LHCN-M2 (cell line): ENCODE measurements at places on chromosomes 5 and 9.

DNA sequence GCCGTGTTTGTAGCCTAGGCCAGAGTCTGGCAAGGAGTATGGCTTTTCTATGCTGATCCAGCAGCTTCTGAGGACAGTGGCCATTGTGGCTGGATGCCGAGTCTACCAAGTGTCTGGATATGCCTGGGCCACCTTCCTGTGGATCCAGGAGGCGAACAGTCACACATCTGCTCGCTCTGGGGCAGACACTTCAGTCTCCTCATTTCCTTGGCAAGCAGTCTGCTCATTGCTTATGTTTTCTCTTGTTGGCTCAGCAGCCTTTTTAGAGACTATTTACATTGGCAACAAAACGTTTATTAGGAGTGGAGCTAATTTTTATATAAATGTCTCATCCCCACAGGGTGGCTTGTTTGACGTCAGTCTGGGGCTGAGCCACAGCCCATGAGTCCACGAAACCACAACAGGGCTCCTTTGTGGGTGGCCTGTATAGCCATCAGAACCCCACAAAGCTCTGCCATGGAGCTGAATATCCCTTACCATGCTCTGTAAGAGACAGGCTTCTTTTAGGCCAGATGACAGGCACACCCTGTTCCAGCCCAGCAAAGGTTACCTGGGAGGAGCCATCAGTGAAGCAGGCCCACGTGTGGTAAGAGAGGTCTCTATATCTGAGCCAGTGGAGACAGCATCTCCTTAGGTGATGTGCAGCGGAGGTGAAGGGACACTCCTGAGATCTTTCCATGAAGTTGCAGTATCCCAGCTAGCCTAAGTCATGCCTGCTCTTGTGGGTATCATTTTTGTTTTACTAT, 221.7 kb downstream of the DIRAS2 start:
- no peak for DNase-seq

GRCh38 chr9:95649801-95650213, 133.0 kb upstream of the PTCH1 start:
- no peak for DNase-seq

- DNase-seq, result no peak
Measured at GRCh38 chr5:135072387-135073281, 38.6 kb upstream of the PITX1 start.

DNA sequence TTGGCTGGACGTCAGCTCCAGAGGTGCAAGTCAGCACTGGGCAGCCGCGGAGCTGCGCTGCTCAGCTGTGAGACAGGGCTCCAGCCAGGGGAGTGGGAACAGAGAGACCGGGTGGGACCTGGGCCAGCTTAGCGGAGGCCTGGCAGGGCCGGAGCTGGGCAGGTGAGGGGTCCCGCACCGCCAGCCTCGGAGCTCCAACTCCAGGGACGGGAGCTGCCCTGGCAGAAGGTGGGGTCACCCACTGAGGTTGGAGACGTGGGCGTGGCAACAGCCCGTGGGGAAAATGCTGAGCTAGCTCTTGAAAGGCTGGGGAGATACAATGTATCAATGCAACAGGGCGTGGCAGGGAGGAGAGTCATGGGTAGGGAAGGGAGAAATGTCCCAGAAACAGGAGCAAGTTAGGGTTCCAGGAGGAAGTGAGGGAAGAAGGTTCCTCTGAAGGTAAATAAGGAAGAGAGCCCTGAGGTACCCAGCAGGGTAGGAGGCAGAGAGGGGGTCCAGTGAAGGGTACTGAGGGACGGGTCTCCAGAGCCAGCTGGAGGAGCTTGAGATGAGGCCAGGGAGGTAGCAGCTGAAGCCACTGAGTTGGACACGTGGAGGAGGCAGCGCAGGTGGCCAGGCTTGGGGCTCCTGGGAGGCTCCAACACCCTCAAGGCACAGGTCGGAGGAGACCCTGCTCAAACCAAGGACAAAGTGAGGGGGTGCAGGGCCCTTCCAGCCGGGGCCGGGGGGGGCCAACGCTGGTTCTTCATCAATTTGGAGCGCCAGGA, 736 bp upstream of the NKD2 start:
- DNase-seq, result no peak
